ENCODE measurements at places on chromosomes 16 and 17.

DNA sequence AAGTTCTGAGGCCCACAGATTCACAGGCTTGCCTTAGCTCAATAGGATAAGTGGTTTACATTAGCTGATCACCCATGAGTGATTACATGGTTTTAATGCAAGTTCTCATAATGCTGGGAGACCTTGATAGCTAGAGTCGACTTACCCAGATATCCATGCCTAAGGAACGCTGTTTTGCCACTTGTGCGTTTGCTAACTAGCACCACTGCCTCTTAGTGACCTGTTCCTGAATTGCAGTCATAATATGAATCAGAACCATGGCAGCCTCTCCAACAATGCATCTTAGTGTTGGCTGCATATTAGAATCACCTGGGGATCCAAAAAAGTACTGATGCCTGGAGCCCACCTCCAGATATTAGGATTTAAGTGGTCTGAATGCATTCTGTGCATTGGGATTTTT is 251.1 kb upstream of the CDH5 start:
- no peak for DNase-seq

GRCh38 chr16:8885674-8886592 is 3.8 kb downstream of the LITAFD start:
- no peak for DNase-seq

- DNase-seq: no peak
Measured at GRCh38 chr17:53516636-53517035, 306.1 kb upstream of the KIF2B start.

GRCh38 chr17:80995131-80995530 is 3.5 kb downstream of the CHMP6 start:
- no peak for DNase-seq

DNA sequence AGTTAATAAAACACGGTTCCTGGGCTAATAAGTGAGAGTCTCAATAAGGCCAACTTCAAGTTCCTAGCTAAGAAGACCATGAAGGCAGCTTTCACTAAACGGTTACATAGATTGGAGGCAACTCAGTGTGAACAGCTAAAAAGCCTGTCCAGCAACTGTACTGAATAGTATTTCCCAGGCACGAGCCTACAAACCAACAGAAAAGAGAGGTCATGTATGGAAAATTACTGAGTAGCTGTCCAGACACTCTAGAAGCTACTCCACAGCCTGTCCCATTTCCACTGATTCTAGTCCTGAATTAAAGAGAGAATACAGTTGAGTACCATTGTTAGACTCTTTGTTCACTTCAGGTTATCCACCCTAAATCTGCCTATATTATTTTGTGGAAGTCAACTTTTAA is 36.5 kb upstream of the C17orf78 start:
- no peak for DNase-seq

GRCh38 chr17:49629447-49629846 is 48.5 kb downstream of the SPOP start:
- DNase-seq: no peak

DNA sequence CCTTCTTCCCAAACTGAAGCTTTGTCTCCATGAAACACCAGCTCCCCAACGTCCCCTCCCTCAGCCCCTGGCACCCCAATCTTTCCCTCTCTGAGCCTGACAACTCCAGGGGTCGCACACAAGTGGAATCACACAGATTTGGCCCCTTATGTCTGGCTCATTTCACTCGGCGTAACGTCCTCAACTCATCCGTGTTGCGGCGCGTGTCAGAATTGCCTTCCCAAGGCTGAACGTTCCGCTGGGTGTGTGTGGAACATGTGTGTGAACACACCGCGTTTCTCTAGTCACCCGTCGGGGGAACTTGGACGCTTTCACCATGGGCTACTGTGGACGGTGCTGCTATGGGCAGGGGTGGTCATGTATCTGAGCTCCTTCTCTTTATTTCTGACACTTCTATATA is 45.0 kb downstream of the TBC1D16 start:
- DNase-seq: no peak

DNA sequence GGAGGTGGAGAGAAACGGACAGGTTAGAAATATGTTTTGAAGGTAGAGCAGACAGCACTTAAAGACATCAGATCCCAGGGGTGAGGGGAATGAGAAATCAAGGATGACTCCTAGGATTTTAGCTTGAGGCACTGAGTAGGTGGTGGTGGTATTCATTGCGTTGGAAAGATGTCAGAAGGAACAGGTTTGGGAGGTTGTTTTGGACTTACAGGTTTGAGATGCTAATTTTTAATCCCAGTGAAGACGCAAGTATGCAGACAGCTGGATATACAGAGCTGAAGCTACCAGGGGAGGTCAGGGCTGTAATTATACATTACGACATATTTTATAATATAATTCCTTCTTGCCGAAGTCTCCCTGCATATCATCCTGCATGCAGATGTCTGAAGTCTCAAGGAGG is 433.3 kb downstream of the XYLT1 start:
- no peak for DNase-seq

DNA sequence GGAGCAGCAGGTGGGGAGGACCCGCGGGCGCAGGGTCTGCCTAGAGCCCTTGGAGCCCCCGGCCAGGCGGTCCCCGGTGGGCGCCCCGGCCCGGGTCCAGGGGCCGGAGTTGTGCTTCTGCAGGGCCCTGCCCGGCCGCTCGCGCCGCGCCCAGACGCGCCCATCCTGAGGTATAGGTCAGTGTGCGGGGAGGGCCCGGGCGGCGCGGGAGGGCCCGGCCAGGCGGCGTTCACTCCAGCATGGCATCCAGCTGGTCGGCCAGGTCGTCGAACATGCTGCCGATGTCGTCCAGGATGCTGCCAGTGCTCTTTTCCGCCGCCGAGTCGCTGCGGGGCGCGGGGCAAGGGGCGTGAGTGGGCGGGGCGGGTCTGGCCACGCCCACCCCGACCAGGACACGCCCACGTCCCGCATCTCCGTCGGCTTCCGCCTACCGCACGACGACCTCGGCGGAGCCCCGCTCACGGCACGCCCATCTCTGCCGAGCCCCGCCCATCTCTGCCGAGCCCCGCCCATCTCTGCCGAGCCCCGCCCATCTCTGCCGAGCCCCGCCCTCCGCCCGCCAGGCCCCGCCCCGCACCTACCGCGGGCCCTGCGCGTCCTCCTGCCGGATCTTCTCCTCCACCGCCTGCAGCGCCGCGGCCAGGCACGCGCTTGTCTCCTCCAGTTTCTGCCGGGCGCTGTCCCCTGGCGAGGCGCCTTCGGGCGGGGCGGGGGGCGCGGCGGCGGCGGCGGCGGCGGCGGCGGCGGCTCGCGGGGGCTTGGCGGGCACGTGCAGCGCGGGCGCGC is 17.9 kb downstream of the CASKIN1 start:
- DNase-seq: peak; percentile 46

GRCh38 chr17:76940295-76940694 is 72.1 kb downstream of the MGAT5B start:
- no peak for DNase-seq

GRCh38 chr17:6910987-6911603 is 79.6 kb upstream of the TEKT1 start:
- DNase-seq: peak; percentile 13

DNA sequence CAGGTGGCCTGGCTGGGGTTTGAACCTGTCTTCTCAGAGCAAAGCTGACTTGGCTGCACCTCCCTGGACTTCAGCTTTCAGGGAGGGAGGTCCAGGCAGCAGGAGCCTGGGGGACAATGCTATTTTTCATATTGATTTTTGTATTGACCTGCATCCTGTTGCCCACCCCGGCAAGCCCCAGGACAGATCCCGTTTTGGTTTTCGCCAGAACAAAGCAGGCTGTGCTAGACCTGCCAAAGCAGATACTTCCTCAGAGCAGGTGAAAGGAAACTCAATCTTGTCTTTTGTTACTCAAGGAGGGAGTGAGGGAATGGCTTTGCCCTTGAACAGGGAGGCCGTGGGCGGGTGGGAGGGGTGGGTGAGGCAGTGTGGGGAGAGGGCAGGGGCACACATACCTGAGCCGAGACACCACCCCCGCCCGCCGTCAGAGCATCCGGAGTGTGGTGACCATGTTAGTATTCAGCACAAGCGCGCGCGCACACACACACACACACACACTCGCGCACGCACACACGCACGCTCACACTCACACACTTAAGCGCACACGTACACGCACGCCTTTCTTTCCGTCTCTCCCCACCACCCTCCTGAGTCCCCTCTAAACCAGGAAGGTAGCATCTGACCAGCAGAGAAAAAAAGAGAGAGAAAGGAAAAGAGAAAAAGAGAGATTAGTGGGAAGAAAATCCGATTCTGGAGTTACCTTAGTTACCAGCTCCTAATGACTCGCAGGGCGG is 59.5 kb downstream of the RAI1 start:
- no peak for DNase-seq

DNA sequence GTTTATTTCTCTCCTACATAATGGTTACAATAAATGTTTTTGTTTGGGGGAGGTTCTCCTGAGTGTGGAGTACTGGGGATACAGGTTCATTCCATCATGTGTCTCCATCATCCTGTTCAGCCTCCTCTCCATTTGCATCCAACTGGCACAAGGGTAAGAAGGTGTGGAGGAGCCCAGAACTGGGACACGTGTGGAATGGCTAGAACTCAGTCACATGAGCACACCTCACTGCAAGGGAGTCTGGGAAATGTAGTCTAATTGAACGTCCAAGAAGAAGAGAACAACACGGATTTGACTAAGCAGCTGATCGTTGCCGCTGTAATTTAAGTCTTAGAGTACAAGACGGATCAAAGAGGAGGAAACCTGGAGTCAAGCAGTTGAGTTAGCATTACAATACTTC is 6.1 kb downstream of the OR1A1 start:
- no peak for DNase-seq

DNA sequence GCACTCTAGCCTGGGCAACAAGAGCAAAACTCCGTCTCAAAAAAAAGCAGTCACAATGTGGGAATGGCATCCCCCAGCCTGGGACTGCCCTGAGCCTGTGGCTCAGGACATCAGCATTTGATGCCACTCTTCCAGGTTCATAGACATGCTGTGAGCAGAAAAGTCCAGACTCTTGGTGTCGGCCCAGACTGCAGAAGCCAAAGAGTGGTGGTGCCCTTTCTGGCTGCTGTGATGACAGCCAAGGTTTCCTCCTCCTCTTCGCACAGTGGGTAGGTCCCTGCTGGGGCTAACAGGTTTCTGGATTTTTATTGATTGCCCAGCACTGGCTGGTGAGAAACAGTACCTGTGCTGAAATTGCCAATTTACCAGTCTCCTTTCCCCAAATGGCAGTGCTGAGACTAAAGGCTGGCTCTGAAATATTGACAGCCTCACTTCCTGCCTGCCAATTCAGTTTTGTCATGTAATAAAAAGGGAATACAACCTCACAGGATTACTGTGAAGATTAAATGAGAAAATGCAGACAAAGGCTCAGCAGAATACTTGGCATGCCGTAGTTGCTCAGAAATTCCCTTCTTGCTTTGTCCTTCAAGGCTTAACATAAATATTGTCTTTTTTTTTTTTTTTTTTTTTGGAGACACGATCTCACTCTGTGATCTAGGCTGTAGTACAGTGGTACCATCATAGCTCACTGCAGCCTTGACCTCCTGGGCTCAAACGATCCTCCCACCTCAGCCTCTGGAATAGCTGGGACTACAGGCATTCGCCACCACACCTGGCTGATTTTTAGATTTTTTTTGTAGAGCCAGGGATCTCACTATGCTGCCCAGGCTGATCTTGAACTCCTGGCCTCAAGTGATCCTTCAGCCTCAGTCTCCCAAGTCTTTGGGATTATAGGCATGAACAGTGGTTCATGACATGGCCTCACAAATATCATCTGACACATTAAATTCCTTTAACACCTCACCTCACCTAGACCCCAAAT is 15.5 kb upstream of the UBE2G1 start:
- no peak for DNase-seq

Data from NCI-H1930 (cell line).